ENCODE measurements at places on chromosomes 1 and 21.

- H3K27me3 ChIP-seq, result no peaks in the 10 kb centered on the region
- peaks cover 26% of the 10 kb centered on the region for H3K4me1 ChIP-seq
- DNase-seq, result no peak
- 0 out of 2 replicates have a peak, but pooled peaks cover 3% of the 10 kb centered on the region for H3K36me3 ChIP-seq
- no peak overlapping the region for H3K4me3 ChIP-seq
Measured at GRCh38 chr1:228104526-228105269, 1.6 kb upstream of the C1orf35 start.

- H3K27me3 ChIP-seq, result no peaks in the 10 kb centered on the region
- no peak overlapping the region for H3K4me3 ChIP-seq
- no peaks in the 10 kb centered on the region for H3K36me3 ChIP-seq
Measured at GRCh38 chr1:108097018-108097417, 103.1 kb downstream of the SLC25A24 start.

- no peak overlapping the region for H3K27ac ChIP-seq
- no peaks in the 10 kb centered on the region for H3K4me1 ChIP-seq
Measured at GRCh38 chr1:163414778-163415177, 93.0 kb downstream of the NUF2 start.

GRCh38 chr1:119623678-119624077, 24.4 kb downstream of the ZNF697 start:
- H3K27me3 ChIP-seq, result no peaks in the 10 kb centered on the region
- H3K27ac ChIP-seq, result no peak overlapping the region
- no peaks in the 10 kb centered on the region for H3K4me1 ChIP-seq
- no peak for DNase-seq

DNA sequence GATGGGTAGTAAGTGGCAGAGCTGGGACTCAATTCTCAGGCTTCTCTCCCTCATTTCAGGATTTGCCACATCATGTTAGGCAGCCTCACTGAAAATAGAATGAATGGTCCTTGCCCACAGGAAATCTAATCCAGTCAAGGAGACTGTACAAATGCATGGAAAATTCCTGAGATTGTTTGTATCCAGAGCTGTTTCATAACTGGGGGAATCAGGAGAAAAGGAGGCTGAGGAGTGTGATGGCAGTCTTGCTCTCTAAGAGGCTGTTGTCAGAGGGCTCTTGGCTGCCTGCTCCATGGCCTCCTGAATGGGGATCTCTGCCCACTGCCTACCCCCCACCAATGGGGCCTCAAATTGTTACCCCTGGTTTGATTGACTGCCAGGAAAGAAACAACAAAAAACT, 141.9 kb upstream of the TNR start:
- H3K27me3 ChIP-seq, result no peaks in the 10 kb centered on the region
- no peaks in the 10 kb centered on the region for H3K36me3 ChIP-seq
- H3K4me1 ChIP-seq, result no peaks in the 10 kb centered on the region
- H3K27ac ChIP-seq, result no peak overlapping the region
- no peak for DNase-seq

- H3K27me3 ChIP-seq, result peaks cover 90% of the 10 kb centered on the region
- no peak overlapping the region for H3K4me3 ChIP-seq
- H3K36me3 ChIP-seq, result no peaks in the 10 kb centered on the region
- DNase-seq, result no peak
Measured at GRCh38 chr21:41683815-41684214, 83.0 kb downstream of the RIPK4 start.

DNA sequence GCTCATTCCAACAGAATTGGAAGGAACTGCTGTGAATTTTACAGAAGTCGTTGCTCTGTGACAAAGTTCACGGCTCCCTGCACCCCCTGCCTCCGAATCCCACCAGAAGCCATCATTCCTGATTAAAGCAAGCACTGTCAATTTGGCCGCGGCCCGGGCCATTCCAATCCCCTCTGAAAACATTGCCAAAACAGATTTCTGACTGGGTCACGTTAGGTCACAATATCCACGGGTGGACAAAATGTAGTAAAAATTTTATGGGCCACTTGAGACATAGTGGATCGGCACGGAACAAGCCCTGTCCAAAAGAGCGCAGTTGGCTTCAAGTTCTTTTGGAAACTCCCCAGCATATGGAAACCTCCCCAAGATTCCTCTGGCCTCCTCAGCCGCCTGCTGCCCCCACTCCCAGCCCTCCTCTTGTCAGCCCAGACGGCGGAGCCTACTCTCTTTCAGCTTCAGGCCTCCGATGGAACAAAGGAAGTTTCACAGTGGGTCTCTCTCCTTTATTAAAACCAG, 67.2 kb upstream of the IFNAR2 start:
- H3K4me3 ChIP-seq, result no peak overlapping the region
- H3K27ac ChIP-seq, result no peak overlapping the region
- no peaks in the 10 kb centered on the region for H3K4me1 ChIP-seq
- H3K27me3 ChIP-seq, result no peaks in the 10 kb centered on the region

GRCh38 chr1:94379615-94380014, 38.6 kb upstream of the ABCD3 start:
- no peaks in the 10 kb centered on the region for H3K4me1 ChIP-seq
- no peaks in the 10 kb centered on the region for H3K27me3 ChIP-seq
- no peak for DNase-seq
- no peak overlapping the region for H3K27ac ChIP-seq
- H3K36me3 ChIP-seq, result no peaks in the 10 kb centered on the region
- H3K4me3 ChIP-seq, result no peak overlapping the region

DNA sequence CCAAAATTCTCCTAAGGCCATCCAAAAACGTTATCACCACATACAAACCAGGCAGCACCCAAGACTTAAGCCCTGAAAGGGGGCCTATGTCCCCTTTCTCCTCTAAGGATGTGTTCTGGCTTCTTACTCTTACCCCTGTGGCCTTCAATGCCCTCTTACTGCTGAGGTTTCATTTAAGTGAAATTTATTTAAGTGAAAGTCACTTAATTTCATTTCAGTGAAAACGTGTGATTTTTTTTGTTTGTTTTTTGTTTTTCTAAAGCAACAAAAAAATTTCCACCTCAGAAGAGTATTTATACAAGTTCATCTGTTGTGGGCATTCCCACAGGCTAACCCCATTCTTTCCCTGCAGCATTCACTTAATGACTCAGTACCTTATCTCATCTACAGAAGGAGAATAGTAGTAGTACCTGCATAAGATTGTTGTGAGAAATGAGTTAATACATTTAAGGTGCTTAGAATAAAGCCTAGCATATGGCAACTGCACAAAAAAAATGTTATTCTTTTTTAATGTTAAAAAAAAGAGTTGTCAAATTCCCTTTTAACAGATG, 220.6 kb downstream of the CHRM3 start:
- H3K27ac ChIP-seq, result no peak overlapping the region
- H3K36me3 ChIP-seq, result no peaks in the 10 kb centered on the region
- no peaks in the 10 kb centered on the region for H3K4me1 ChIP-seq

DNA sequence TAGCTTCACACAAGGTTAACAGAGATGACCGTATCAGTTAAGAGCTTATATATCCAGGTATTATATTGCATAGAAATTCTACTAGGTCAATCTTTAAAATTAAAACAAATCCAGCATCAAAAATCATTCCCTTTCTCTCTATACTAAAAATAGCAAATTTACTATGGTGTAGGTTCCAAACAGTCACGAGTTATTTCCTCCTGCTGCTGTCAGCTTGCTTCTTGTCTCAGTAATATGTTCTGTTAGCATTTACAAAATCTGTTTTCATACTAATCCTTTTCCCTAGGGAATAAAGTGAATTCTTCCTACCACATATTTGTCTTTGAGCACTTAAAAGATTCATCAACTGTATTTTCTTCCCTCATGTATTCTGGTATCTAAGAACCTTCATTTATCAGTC, 2.5 kb downstream of the WDR26 start:
- H3K4me1 ChIP-seq, result peaks cover 25% of the 10 kb centered on the region
- peak overlapping the region; percentile 67 for H3K27ac ChIP-seq
- no peaks in the 10 kb centered on the region for H3K36me3 ChIP-seq
- no peak for DNase-seq

GRCh38 chr1:227466039-227466645, 97.2 kb upstream of the ZNF678 start:
- H3K27ac ChIP-seq, result no peak overlapping the region
- H3K36me3 ChIP-seq, result no peaks in the 10 kb centered on the region
- no peaks in the 10 kb centered on the region for H3K27me3 ChIP-seq
- H3K4me3 ChIP-seq, result no peak overlapping the region
- no peaks in the 10 kb centered on the region for H3K4me1 ChIP-seq

GRCh38 chr1:220374449-220374848, 102.2 kb upstream of the RAB3GAP2 start:
- no peaks in the 10 kb centered on the region for H3K36me3 ChIP-seq
- no peak overlapping the region for H3K4me3 ChIP-seq
- no peaks in the 10 kb centered on the region for H3K27me3 ChIP-seq

DNA sequence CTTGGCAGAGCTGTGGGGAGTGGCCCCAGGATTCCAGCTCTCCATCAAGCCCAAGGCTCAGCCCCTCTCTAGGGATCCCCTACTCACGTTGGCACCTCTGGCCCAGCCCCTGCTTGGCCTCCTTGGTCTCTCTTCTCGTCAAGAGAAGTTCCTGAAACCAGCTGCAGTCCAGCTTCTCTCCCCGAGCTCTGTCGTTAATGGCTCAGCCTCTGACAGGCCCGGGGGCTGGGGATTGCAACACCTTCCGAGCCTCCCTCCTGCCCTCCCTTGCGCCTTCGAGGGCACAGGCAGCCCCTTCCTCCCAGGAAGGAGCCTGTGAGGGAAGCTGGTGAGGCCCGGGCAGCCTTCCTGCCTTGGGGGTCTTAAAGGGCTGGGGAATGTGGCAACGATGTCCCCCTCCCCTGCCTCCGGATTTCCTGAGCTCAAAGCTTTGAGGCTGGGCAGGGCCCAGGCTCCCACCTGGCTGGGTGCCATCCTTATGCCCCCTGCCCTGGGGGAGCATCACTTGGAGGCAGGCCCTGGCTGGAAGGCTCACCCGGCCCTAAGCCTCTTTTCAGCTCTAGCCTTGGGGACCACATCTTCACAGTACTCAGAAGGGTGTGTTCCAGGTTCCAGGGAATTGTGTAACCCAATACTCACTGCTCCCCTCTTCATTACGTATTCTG, at the start of gene CSF3R:
Gene CSF3R, minus strand, starts transcription at position 190 of the 665 bp plus-strand sequence. CDS start 3,417 bp downstream, outside the sequence.
- no peaks in the 10 kb centered on the region for H3K27me3 ChIP-seq
- no peaks in the 10 kb centered on the region for H3K4me1 ChIP-seq
- H3K27ac ChIP-seq, result no peak within 1 kb of the TSS
- no peaks in the 10 kb centered on the region for H3K36me3 ChIP-seq
- no peak for DNase-seq

DNA sequence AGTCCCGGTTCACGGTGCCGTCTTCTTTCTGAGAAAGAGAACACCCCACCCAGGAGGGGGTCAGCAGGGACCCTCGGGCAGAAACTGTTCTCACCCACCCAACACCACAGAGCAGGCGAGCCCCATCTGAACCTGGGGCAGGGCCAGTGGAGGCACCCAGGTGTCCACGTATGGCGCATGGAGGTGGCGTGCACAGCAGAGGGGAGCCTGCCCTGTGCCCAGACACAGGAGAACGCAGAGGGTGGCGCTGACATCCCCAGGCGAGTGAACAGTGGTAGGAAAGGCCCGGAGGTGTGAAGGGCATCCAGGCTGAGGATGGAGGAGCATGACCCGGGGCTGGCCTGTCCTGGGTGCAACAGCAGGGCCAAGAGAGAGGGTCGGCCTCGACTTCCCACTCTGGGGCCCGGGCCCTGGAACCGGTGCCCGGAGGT, 91.1 kb downstream of the STUM start:
- no peak for DNase-seq
- H3K4me3 ChIP-seq, result no peak overlapping the region
- no peak overlapping the region for H3K27ac ChIP-seq
- peaks cover 15% of the 10 kb centered on the region for H3K4me1 ChIP-seq
- no peaks in the 10 kb centered on the region for H3K36me3 ChIP-seq

- H3K27me3 ChIP-seq, result peaks cover 78% of the 10 kb centered on the region
- DNase-seq, result no peak
- no peak overlapping the region for H3K4me3 ChIP-seq
- H3K4me1 ChIP-seq, result no peaks in the 10 kb centered on the region
- H3K27ac ChIP-seq, result no peak overlapping the region
Measured at GRCh38 chr1:26412180-26412840, 1.7 kb downstream of the LIN28A start.

DNA sequence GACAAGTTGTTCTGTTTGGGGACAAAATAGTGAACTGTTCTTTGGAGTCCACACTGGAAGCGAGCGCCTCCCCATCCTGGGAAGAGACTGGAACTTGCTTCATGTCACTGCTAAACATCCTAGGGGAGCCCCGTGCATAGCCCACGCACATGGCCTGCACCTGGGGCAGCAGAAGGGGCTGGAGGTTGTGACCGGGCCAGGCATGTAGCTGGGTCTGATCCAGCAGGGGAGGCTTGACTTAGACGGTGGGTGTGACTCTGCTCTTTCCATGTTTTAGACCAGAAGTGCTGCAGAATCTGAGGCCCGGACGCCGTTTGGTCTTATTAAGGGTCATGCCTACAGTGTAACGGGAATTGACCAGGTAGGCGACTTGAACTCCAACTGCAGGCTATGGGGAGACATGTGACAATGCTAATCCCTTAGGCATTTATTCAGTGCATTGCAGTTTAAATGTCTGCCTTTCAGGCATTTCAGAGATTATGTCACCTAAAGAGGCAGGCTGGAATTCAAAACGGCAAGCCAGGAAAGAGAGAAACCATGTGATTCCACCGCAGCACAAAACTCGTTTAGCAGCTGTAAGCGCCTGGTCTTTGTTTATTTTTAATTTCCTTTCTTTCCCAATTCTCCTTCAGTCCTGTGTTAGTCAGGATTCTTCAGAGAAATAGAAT, 21.8 kb downstream of the CAPN9 start:
- H3K4me3 ChIP-seq, result no peak overlapping the region
- no peaks in the 10 kb centered on the region for H3K36me3 ChIP-seq
- H3K27ac ChIP-seq, result no peak overlapping the region
- DNase-seq, result no peak
- no peaks in the 10 kb centered on the region for H3K4me1 ChIP-seq

DNA sequence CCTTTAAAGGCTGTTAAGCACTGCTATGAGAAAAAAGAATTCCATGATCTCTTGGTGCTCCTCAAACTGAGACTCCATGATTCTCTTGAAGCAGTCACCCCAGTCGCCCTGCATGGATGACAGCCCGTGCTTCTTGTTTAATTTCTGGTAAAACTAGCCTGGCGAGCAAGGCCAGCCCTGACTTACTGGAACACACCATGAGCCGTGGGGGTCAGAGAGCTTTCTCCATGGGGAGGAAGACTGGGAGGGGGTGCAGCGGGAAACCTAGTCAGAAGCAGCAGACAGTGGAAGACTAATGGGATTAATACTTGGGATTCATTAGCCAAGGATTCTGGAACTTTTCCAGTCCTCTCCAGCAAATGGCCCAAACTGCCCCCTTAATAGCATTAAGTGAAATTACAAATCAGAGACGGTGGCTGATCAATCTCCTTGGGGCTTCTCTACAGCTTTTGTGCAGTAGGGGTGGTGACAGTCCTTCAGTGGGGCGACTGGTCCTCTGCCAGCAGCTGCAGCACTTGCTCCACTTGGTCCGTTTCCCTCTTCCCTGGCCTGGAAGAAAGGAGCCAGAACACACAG, 57.2 kb upstream of the LRRN2 start:
- no peak overlapping the region for H3K27ac ChIP-seq
- H3K4me1 ChIP-seq, result no peaks in the 10 kb centered on the region
- no peak for DNase-seq
- no peak overlapping the region for H3K4me3 ChIP-seq
- H3K36me3 ChIP-seq, result no peaks in the 10 kb centered on the region
- H3K27me3 ChIP-seq, result no peaks in the 10 kb centered on the region

DNA sequence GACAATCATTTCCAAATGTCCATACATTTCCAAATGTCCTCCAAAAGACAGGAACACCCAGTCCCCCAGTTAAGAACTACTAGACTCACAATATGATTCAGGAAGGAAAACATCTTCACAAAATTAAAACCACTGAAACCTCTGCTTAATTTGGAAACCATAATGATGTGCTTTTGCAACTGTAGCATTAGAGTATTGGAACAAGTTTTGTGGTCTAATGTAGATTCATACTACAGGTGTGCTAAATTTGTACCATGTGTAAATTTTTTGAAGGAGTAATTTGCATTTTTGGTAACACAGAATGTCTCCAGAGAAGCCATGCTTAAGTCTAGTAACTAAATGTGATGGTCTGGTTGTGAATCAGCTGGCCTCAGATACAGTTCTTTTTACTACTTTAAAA, 129.6 kb downstream of the DPYD start:
- H3K4me1 ChIP-seq, result peaks cover 11% of the 10 kb centered on the region
- H3K27me3 ChIP-seq, result no peaks in the 10 kb centered on the region
- H3K4me3 ChIP-seq, result no peak overlapping the region

Data from MM.1S (cell line).